NCI-H1930 (cell line): ENCODE measurements at places on chromosomes 2 and 18.

DNA sequence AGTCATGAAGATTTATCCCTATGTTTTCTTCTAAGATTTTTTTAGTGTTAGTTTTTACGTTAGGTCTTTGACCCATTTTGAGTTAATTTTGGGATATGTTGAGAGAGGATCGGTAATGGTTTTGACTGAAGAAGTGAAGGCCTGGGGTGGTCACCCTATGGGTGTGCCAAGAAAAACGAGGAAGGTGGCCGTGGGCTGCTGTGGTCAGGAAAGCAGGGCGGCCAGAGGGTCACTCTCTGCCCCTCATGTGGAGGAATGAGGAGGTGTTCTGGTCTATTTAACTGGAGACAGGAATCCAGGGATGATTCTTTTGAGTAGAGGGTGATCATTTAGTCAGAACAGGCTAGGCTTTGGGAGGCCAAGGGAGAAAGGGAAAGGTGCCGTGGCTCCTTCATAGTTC, 50.7 kb downstream of the MYO7B start:
- no peak for DNase-seq

DNA sequence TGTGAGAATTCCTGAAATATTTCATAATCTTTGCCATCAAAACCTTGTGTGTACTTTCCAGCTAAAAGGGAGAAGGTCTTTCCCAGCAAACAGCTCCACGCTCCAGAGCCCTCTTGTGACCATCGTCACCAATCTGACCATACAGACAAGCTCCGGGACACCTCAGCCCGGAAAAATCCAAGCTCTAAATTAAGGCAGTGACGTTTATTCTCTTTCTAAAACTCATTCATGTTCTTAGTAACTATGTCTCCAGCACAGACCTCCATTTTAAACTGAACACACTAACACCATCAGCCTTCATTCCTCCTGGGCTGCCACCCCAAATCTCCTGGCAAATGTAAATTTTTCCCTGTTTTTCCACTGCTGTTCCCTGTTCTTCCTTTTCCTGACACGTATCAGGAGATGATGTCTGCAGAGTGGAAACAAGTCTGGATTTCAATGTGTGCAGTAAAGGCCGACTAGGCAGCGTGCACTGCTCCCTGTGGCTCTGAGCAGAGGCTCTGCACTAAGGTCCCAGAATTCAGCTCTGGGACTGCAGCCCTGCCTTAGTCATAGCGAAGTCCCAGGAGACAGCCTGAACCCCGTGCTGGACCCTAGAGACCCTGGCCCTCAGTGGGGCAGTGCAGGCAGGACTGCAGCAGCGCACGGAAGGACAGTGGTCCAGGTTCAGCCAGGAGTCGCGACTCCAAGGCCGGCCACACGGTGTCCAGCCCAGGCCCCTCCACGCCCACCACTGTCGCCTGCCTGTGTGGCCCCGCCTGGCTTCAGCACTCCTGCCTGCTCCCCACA, 452.5 kb upstream of the SALL3 start:
- DNase-seq = no peak

DNA sequence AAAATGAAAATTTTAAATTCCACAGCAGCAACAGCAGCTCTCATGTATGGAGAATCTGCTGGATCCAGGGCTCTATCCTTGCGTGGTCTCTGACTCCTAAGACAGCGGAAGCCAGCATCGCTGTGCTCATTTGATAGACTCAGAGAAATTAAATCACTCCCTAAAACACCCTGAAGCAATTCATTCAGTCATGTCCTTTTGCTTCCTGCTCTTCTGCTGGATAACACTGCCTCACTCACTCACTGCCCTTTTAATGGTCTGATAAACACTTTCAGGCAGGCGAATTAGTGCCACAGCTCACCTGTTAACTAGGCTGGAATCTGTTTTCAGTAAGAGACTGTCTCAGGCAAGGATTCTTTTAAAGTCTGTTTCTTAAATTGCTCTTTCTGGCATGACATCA, 10.0 kb downstream of the WIPF1 start:
- DNase-seq = no peak

DNA sequence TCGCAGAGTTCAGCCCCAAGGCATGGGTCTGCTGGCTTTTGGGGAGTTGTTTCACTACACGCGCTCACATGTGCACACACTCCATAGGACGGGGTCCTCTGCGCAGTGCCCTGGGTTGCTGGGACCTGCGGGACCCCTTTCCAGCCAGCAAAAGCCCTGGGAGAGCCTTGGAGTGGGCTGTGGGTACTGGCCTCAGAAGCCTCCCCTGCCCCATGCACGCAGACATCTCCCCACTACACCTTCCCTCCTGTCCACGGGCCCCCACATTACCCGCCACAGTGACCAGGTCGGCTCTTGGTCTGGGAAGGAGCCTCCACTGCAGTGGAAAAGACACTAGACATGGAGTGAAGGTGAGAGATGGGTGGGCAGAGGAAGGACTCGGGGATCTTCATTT, 48.5 kb downstream of the FAM168B start:
- no peak for DNase-seq

GRCh38 chr2:173086518-173087213, 11.0 kb downstream of the MAP3K20 start:
- DNase-seq = no peak

- no peak for DNase-seq
These were observed 4.3 kb downstream of the GAD1 start for GRCh38 chr2:170820757-170821530.

- DNase-seq = no peak
These were observed at the start of gene LRRFIP1 for GRCh38 chr2:237627441-237628246. TSS of gene LRRFIP1 (plus strand) at chr2:237627587. CDS start at chr2:237627645, 58 bp downstream.

DNA sequence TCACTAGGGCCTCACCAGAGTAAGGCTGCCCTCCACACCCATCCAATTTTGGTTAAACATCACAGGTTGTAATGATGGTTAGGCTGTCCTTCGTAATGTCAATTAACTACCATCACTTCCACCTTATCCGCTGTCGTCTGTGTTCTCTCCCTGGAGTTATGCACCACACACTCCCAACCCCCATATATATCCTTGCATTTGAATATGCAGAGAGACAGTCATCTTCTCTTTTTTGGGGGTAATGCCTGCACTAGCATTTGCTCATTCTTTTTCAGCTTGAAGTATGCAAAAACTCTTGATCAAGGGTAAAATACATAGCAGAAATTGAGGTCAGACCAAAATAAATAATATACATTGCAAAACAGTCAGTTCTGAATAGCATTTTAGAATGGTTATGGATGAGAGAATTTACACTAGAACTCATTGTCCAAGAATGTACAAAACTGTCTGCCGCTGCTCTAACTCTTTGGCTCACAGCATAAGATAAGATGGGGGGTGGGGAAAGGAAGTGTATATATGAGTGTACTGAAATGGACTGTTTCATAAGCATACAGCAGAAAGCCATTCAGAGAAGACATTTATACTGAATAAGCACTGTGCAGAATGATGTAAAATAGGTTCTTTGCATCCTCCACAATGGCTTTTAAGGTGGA, 397.8 kb upstream of the CHST9 start:
- DNase-seq = no peak

DNA sequence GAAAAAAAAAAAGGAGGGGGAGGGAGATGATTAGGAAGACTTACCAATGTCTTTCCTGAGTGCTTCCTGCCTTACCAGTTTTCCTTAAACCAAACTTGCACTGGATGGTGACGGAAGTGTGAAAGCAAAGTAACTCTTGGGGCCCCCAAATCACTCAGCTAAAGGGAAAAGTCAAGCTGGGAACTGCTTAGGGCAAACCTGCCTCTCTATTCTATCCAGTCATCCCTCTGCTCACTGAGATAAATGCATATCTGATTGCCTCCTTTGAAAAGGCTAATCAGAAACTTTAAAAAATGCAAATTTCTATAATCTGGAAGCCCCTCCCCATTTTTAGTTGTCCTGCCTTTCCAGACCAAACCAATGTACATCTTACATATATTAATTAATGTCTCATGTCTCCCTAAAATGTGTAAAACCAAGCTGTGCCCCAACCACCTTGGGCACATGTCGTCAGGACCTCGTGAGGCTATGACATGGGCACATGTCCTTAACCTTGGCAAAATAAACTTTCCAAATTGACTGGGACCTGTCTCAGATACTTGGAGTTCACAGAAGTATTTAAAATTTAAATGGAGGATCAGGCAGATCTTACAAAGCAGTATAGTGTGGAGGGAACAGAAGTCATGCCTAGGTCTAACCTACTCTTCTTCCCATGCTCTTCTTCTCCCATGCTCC, 7.2 kb upstream of the CYBRD1 start:
- no peak for DNase-seq

GRCh38 chr2:83953697-83954096, 505.4 kb downstream of the SUCLG1 start:
- DNase-seq = no peak
